ENCODE measurements at places on chromosomes 1 and 21.

DNA sequence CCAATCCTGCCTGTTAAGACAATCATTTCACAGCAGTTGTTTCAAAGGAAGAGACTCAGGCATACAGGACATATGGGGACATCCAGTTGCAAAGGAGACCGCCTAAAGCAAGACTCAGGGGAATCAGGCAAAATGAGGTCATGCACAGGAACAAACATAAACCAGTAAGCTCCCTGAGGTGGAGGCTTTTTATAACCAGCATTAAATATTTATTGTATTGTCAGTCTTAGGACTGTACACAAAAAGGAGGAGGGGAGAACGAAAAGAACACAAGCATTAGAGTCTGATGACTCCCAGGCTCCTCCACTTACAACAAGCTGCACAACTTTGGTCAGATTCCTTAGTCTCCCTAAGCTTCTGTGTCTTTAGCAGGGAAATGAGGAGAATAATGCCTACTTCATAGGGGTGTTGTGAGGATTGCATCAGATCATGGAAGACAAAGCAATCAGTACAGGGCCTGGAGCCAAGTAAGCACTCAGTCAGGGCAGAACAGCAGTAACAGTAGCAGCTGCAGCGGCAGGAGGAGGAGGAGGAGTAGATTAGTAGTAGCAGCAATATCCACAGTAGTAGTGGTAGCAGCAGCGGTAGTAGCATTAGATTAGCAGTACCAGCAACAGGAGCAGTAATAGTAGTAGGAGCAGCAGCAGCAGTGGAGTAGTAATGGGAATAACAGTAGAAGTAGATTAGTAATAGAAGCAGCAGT is 54.2 kb upstream of the SPATA6 start:
- no peak for DNase-seq

DNA sequence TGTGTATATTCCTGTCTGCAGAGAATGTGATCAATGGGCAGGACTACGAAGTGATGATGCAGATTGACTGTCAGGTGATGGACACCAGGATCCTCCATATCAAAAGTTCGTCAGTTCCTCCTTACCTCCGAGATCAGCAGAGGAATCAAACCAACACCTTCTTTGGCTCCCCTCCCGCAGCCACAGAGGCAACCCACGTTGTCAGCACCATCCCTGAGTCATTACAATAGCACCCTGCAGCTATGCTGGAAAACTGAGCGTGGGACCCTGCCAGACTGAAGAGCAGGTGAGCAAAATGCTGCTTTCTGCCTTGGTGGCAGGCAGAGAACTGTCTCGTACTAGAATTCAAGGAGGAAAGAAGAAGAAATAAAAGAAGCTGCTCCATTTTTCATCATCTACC is 65.2 kb downstream of the OLFML2B start:
- no peak for DNase-seq

DNA sequence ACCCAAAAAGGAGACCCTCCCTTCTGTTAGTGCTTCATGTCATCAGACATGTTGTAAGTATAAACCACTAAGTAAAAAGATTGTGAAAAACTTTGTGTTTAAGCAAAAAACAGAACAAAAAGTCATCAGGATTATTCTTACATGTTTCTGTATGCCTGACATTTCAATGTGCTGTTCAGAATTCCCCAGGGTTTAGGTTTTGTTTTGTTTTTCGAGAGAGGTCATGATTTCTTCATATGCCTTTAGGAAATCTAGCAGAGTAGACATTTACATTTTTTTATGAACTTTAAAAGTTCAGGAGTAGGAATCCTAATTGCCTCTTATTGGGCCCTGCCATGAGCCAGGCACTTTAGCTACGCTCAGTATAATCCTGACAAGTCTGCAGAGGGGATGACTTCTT is 85.3 kb downstream of the VPS13D start:
- no peak for DNase-seq

DNA sequence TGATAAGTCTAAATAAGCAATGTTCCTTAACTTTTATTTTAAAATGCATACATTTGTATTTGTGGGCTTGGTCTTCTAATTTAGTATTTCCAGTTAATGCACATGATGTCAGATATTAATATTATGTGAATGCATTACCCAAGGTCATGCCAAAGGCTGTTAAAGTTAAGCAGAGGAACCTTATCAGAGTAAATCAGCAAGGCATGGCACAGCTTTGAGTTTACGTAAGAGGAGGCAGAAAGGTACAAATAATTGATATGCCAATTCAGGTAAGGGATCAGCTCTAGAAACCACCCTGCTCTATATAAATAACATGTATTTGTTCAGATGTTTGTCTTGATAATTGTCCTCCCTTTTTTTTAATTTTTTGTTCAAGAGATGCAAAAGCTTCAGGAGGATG is 64.5 kb upstream of the CHRM3 start:
- DNase-seq = no peak

GRCh38 chr1:168180148-168180524 is 1.4 kb downstream of the TIPRL start:
- no peak for DNase-seq

- DNase-seq = no peak
Observed at GRCh38 chr1:230752407-230752806, 5.2 kb downstream of the CAPN9 start.

GRCh38 chr1:119140177-119141019 is at the start of gene WARS2:
Gene WARS2, minus strand, starts transcription at chr1:119140653. Its CDS starts 9 bp downstream, at chr1:119140644.
- peak; percentile 81 for DNase-seq

All from stimulated activated CD8-positive, alpha-beta memory T cell treated with anti-CD3 and anti-CD28 coated beads, Interleukin-15, amount 100 ng/mL, for 4 hours (primary cell).